ENCODE measurements at places on chromosomes 12 and 14.

GRCh38 chr12:80551897-80552296 lies 107.9 kb downstream of the PTPRQ start:
- DNase-seq, result peak; percentile 98

- DNase-seq, result peak; percentile 56
Measured at GRCh38 chr14:37056473-37056872, 115.9 kb downstream of the SLC25A21 start.

DNA sequence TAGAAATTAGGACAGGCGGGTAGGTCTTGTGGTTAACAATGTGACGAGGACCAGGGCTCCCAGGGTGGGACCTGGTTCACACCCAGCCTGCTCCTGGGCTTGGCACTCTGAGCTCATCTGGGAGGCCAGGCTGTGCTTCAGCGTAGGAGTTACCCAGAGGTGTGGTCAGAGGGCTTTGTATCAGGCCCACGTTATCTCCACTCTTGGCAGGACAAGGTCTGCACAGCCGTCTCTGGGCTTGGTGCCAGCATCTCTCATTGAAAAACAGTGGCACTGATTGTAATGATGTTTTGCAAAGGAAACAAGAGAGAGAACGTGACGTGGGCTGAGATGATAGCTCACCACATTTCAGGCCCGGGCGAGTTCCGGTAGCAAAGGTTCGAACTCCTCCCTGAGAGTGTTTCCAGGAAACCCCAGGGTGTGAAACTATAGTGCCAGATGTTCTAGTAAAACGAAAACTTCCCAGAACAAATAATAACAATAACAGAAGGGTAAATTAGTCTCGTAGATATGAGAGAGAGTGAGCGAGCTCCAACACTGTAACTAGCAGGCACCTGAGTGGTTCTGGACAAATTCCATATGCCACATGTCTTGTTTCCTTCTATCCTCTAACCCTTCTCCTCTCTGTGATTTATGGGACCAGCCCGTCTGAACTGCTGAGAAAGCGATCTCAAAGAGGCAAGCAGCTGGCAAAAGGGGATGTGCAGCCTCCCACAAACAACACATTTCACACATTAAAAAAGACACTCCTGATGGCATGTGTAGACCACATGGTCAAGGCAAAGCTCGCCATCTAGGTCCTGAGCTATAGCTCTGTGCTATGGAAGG lies 227.3 kb downstream of the KTN1 start:
- DNase-seq, result peak; percentile 36

GRCh38 chr12:84950971-84951546 lies 38.5 kb upstream of the SLC6A15 start:
- no peak for DNase-seq

- no peak for DNase-seq
Measured at GRCh38 chr12:101010896-101011295, 199.1 kb downstream of the SLC5A8 start.

DNA sequence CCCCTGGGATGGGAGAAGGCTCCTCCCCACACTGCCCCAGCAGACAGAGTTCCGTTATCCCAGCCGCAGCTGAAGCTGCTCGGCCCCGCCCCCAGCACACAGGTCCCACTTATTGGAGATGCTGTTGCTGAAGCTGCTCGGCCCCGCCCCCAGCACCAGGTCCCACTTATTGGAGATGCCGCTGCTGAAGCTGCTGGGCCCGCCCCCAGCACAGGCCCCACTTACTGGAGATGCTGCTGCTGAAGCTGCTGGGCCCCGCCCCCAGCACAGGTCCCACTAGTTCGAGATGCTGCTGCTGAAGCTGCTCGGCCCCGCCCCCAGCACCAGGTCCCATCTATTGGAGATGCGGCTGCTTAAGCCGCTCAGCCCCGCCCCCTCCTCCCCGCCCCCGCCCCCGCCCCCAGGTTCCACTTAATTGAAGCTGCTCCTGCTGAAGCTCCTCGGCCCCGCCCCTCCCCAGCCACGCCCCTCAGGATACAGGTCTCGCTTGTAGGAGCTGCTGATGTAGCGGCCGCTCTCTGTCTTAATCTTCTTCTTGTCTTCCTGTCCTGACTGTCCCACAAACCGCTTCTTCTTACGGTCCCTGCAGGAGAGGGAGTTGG lies 12.0 kb downstream of the CFAP73 start:
- no peak for DNase-seq

DNA sequence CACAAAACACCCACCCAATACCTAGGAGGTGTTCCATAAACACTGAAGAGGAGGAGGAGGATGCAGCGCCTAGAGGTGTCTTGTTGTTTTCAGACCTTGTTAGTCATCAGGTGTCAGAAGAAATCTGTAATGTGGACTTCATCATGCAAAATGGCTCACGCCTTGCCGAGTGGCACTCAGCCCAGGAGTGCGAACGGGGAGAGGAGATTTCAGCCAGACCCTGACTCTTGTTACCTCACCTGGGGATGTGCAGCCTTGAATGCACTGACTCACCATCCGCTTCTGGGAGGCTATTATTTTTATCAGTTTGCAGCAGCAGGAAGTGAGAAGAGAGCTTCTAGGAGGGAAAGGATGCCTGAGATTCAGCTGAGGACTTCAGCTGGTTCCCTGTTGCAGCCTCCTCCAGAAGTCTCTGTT lies 48.2 kb upstream of the PLXNC1 start:
- DNase-seq, result peak; percentile 85

DNA sequence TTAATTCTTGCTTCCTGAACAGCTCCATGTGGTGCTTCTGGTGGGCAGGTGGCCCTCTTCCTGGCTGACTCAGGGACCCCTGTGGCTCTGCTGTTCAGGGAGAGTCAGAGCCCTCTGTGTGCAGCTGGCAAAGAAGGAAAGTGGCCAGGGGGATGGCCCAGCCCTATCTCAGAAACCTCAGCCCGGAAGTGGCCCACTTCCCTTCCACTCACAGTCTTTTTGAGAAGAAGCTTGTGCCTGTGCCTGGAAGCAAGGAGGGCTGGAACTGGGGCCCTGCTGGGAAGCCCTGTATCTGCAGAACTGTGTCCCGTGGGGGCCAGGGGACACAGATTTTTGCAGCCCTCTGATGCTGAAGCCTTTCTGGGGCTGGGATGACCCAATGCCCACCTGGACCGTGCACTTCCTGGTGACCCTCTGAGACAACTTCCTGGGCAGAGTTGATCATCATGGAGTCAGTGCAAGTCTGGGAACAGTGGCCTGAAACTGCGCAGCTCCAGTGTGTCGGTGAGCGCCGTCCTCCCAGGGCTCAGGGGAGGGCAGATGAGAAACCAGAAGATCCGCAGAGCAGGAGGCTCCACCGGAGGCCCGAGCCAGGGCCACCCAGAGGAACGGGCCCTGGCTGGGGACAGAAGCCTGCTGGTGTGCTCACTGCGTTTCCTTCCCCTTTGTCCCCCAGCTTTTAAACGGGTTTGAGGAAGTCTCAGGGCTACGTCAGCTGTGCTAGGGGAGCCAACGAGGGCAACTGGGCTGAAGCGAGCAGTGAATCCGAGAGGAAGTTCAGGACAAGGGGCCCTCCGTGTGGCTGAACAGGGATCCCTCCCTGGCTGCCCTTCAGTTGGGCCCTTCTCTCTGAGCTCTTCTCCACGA lies 217.4 kb upstream of the RTL1 start:
- DNase-seq, result no peak

- no peak for DNase-seq
Measured at GRCh38 chr12:33589576-33590114, 150.0 kb upstream of the SYT10 start.

DNA sequence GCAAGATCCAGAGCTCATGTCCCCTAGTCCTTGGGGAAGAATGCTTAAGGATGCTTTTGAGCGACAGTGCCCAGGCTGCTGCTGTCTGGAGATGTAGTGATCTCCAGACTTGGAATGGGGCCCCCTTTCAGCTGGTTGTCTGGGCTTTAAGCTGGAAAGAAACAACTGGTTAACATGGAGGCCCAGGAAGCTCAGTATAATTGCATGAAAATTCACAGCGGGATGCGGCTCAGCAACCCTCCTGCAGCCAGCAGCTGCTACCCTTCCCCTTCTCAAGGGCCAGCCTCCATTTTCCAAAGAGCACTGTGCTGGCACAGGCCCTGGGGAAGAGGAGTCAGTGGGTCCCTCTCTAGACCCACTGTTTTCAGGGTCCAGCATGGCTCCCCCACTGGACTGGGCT lies 26.3 kb downstream of the RAB35 start:
- no peak for DNase-seq

DNA sequence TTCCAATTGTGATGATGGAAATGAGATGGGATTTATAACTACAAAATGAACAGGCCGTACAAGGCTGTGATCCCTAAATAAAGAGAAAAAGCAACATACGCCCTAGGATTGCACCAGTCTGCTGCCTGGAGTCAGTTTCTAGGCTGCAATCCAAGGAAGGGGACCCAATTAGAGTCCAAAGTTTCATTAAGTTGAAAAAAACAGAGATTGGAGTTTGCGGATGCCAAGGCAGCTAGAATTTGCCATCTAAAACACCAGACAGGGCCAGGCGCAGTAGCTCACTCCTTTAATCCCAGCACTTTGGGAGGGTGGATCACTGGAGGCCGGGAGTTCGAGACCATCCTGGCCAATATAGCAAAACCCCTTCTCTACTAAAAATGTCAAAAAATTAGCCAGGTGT lies 661.0 kb downstream of the RPS29 start:
- DNase-seq, result no peak

GRCh38 chr12:57138526-57139272 lies 8.7 kb downstream of the LRP1-AS start:
- DNase-seq, result no peak

GRCh38 chr14:78248501-78249090 lies 78.4 kb downstream of the NRXN3 start:
- DNase-seq, result peak; percentile 73

- no peak for DNase-seq
Measured at GRCh38 chr14:65359503-65359902, 53.0 kb upstream of the FUT8 start.

DNA sequence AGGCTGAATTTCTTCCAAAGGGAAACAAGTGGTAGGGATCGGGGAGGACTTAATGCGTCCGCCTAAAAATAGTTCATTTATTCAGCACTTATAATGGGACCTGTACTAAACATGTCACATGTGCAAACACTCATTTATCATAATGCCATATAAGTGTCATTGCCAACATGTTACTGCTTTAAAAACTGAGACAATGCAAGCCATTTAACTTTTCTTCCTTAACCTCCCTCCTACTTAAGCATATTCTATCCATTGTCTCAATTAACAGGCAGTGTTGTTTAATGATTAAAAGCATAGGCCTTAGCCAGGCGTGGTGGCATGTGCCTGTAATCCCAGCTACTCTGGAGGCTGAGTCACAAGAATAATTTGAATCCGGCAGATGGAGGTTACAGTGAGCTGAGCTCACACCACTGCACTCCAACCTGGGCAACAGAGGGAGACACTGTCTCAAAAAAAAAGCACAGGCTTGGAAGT lies 13.5 kb upstream of the SCFD1 start:
- DNase-seq, result peak; percentile 59

DNA sequence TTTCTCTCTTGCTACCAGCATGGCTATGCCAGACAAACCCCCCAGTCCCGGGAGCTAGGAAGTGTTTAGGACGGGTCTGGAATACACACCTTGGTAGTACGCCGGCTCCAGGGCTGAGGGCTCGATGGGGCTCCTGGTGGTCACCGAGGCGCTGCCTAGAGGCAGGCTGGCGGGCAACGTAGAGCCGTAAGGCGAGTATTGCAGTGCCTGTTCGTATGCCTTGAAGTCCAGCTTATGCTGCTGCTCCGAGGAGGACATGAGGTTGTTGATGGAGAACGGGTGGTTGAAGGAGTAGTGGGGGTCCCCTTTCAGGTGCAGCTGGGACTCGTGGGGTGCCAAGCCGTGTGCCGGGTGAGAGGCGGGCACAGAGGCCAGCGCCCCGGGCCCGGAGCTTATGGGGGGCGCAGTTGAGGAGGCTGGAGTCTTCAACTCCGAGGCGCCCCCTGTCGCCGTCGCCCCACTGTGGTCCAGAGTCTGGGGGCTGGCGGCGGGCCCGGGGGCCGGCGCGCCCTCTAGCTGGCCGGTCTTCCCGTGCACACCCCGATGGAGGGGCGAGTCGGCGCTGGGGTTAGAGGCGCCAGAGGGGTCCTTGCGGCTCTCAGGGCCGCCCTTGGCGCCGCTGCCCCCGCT lies 3.6 kb downstream of the FOXA1 start:
- no peak for DNase-seq

- no peak for DNase-seq
Measured at GRCh38 chr12:28026701-28027100, 54.2 kb upstream of the PTHLH start.

DNA sequence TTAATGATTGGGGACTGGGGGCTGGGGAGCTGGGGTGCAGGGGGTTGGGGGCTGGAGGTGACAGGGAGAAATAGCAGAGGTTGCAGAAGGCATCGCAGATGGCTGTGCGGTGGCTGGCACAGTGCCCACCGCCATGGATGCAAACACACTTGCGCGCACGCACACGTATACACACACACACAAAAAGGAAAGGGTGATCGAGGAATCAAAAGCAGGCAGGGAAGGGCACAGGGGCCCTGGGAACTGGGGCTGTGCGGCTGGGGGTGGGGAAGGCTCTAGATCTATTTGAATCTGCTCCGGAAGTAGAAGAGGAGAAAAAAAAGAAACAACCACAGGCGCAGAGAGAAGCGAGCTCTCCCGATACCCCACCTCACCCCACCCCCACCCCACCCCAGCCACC lies 39.4 kb downstream of the ZFHX2 start:
- no peak for DNase-seq

GRCh38 chr14:56340932-56341331 lies 222.7 kb downstream of the PELI2 start:
- no peak for DNase-seq

- DNase-seq, result no peak
Measured at GRCh38 chr14:22651586-22651985, 7.4 kb upstream of the OR6J1 start.

GRCh38 chr12:64609536-64610078 lies 688 bp upstream of the RASSF3 start:
- no peak for DNase-seq

DNA sequence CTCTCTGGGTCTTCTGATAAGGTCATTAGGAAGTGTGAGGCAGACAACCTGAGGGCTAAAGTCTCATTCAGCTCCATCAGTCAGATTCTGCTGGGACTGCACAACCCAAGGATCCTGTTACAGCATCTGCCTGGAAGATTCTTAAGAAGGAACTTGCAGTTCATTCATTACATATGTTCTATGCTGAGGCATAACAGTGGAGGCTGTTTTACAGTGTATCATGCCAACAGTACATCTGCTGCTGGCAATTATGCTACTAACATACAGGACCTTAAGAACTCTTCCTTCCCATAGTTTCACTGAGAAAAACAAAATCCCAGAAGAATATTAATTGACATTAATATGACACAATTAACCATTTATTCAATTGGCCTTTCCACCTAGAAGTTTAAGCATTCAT lies 968.6 kb downstream of the DIO2 start:
- no peak for DNase-seq

DNA sequence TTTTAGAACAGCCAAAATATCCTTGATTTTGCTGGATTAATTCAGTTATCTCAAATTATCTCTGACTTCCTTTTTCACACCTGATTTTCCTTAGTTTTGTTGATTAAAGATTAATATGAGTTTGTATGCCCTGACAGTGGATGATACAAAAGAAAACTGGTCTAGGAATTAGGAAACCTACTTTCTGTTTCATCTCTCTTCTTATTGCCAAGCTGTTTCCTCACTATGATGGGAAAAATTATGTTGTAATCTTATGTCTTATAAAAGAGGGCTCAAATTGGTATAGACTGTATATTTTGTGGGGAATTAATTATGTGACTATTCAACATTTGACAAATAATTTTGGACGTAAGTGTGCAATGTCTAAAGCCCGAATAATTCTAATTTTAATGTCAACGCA lies 271.6 kb downstream of the FBXL14 start:
- DNase-seq, result no peak

- no peak for DNase-seq
Measured at GRCh38 chr14:92382677-92383076, 59.7 kb downstream of the SLC24A4 start.

GRCh38 chr14:104752423-104752734 lies 568 bp upstream of the SIVA1 start:
- no peak for DNase-seq

All from fibroblast of skin of abdomen (primary cell).